ENCODE measurements at places on chromosomes 1 and 21.
A peak's percentile ranks its signal among the peaks of the same experiment; 100 is the strongest.

DNA sequence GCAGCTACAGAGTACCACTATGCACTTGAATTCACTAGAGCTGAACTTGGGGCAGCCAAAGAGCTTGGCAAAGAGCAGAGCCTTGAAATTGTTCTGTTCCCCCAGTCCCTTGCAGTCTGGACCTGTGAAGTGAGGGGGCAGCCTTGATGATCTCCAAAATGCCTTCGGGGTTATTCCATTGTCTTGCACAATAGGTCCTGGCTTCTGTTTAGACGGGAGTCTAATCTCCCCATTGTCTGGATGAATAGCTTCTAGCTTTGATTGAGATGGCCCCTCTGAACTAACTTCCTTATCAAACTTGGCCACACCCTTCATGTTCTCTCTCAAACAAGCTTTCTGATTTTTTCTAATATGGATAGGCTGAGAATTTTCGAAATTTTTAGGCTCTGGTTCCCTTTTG, 72.6 kb downstream of the PGM1 start:
- no peak for DNase-seq

- DNase-seq: no peak
Measured at GRCh38 chr1:244473059-244473605, 12.1 kb downstream of the CATSPERE start.

- no peak for DNase-seq
Measured at GRCh38 chr1:47587891-47588582, 150.2 kb downstream of the FOXD2 start.

- no peak for DNase-seq
Measured at GRCh38 chr1:209038735-209039134, 544.8 kb upstream of the CAMK1G start.

- DNase-seq: no peak
Measured at GRCh38 chr1:182141040-182141439, 79.5 kb upstream of the ZNF648 start.

DNA sequence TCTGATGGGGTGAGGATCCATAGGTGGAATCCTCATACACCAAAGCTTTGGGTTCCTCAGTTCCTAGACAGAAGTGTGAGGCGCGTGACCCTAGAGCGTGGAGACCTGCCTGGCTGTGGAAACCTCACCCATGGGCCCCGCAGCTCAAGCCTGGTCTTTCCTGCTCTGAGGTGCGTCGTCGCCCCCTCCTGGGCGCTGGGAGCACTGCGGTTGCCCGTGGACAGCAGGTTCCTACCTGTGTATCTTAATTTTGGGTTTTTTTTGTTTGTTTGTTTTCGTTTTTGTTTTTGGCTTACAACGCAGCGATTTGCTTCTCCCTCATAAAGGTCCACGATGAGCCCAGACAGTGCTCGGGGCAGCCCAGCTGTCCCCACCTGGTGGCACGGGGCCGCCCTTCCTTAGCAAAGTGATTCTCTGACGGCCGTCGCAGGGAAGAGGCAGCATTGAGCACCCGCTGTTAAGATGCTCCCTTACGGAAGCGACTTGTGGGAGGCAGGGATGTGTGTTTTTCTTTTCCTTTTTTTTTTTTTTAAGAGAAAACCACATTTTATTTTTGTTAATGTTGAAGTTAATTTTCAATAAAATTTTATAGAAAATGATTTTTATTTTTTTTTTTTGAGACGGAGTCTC, 36.5 kb upstream of the TRAPPC10 start:
- DNase-seq: peak; percentile 76

DNA sequence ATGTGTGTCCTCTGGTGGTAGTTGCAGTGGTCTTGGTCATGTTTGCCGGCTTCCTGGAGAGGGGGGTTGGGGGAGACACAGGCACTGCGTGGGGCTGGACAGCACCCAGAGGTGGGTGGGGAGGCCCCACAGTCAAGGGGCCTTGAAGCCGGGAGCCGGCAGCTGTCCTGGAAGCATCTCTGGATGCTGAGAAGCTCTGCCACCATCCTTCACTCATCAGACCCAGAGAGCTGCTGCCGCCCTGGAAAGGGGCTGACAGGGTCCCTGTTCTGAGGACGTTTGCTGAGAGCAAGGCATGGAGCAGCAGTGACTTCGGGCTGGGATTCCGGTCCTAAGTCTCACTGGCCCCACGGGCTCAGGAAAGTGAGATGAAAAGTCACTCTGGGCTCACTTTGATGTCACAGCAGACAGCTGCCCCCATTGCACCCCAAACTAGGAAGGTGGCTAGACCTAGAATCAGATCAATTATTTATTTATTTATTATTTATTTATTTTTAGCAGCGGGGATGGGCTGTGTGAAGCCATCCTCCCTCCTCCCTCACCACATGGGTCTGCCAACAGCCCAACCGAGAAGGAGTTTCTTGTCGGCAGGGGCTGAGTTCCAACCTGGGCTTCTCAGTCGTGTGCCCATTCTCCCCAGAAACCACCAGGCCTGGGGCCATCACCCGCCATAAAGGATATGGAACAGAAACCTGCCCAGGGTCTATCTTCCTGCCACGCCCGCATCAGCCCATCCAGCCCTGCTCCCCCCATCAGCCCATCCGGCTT, 547.4 kb downstream of the PTPRU start:
- no peak for DNase-seq

DNA sequence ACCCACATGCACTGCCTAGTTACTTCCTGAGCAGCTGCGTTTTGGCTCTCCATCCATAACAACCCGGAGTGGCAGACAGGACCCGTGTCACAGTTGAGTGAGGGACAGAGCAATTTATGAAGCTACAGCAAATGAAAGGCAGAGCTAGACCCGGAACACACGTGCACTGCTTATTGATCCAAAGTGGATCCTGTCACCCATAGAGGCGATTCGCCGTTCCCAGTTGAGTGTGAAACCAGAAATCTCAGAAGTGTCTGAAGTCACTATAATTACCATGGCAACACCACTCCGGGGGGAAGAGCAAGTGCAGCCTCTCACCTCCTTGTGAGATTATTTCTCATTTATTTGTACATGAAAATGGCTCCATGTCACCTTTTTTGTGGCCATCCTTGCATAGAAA, 365.2 kb downstream of the DSCAM start:
- DNase-seq: no peak

DNA sequence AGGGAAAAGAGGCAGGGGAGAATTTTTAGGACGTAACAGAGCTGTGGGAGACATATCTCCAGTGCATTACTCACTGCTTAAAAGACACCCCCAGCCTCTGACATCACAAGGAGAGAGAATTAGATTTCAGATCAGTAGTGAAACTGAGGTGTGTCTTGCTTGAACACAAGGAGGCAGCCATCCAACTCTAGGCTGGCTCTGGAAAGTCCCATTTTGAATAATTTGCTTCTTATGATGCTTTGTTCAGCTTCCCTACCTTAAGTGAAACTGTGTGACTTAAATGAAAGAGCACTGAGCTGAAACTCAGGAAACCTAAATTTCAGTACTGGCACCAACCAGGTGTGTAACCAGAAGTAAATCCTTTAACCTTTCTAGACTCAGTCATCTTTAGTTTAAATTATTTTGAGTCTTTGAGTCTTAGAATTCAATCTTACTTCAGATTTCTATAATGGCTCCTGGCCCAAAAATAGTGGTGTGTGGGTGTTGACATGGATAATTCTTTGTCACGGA, 251.6 kb upstream of the SGIP1 start:
- peak; percentile 34 for DNase-seq

- no peak for DNase-seq
Measured at GRCh38 chr1:94240822-94241221, 3.4 kb upstream of the ARHGAP29 start.

DNA sequence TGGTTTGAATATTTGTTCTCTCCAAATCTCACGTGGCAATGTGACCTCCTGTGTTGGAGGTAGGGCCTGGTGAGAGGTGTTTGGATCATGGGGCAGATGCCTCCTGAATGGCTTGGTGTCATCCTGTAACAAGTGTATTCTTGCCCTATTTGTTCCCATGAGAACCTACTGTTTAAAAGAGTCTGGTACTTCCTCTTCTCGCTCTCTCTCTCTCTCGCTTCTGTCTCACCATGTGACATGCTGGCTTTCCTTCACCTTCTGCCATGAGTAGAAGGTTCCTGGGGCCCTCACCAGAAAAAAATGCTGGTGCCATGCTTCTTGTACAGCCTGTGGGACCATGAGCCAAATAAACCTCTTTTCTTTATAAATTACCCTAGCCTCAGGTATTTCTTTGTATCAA, 8.4 kb upstream of the PAXBP1 start:
- no peak for DNase-seq

DNA sequence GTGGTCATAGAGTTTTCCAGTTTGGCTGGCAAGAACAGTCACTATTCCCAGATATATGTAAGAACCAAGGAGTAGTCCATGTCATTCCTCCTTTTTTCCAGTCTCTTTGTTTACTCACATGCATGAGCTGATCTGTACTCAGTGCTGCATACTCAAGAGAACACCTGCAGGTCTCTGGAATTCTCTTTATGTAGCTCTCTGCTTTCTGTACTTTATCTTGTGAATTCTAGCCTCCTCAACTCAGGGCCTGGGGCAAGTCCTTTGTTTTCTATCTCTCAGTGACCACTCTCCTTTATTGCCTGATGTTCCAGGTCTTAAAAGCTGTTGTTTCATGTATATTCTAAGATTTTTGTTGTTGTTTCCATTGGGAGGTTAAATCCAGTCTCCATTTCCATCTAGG, 478.9 kb downstream of the DPYD start:
- no peak for DNase-seq

DNA sequence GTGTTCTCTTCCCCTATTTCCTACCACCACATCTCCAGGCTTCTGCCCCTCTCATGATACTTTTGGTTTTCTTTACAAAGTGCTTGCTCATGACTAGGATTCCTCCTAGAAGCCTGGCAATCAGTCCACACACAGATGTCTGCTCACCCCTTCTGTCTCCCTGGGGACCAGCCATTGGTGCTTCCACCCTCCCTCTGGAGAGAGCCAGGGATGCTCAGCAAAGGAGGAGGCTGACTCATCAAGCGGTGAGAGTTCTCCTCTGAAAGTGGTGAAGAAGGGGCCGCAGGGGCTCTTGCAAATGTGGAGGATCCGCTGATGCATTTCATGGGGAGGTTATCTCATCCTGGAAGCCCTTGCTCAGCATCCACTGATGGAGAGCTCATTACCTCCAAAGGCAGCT, 14.5 kb downstream of the NT5C1A start:
- DNase-seq: no peak

GRCh38 chr1:37602750-37603694, 7.3 kb upstream of the GNL2 start:
- DNase-seq: no peak

DNA sequence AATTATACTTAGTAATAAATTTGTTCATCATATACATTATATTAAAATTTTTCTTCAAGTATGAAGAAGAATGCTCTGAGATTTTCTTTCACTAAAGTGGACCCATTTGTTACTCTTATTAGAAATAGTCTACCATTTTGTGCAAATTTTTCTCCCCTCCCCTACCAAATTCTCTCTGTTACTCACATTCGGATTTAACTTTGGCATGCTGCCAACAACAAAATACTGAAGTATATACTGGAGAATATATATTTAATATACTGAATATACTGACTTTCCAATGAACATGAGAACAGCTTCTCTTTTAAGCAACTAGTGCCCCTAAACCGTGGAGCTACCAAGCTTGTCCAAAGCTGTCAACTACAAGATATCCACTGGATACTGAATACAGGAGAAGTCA, 57.2 kb downstream of the CENPF start:
- no peak for DNase-seq

GRCh38 chr1:154403261-154403943, 1.7 kb upstream of the IL6R start:
- no peak for DNase-seq

DNA sequence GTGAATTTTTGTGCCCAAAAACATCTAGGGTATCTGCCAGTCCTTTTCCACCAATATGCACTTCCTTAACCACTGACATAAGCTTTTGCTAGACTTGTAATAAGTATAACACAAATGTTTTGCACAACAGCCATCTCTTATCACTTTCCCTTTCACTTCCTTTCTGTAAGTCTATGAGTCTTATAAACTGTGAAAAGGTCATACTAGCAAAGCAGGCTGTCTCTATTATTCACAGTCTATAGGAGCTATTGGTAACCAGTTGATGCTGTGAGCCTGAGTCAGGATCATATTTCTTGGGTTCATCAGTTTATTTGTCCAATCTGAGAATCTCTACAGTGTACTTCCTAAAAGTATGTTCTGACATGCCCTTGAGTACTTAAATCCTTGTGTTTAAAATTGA, 172.6 kb downstream of the CHRM3 start:
- no peak for DNase-seq

- DNase-seq: no peak
Measured at GRCh38 chr1:156748670-156749418, 2.6 kb downstream of the HDGF start.

DNA sequence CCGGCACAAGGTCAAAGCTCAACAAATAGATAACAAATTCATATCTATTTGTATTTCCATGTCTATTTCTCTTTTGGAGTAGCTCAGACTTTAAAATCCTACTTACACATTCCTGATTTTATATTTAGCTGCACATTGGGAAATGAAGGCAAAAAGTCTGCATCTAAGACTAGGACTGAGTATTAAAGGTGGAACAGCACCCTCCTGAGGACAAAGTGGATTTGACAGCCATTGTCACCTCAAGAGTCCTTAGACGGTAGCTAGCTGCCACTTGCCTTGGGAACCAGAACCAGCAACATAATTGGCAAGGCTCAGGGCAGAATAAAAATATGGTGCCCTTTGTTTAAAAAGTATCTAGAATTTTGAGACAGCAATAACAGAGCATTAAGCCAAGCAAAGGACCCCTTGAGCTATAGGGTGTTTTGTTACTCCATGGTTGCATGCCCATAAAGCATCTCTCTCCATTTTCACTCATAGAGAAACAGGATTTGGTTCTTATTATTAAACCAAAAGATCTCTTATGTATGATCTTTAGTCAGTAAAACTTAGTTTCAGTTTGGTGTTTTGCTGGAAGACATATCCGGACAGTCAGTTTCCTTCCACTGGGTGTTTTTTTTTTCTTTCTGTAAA, 30.0 kb upstream of the SGIP1 start:
- DNase-seq: peak; percentile 16

DNA sequence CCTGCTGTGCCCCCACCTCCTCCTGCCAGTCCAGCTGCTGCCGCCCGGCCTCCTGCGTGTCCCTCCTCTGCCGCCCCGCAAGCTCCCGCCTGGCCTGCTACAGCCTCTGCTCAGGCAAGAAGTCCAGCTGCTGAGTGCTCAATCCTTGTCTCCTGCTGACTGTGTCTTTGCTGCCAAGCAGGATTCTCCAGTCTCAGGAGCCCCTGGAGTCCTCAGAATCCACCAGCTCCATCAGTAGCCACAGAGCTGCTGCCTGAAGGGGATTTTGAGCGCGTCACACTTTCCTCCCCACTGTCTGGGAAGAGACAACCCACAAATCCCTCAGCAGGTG, 973 bp downstream of the KRTAP10-11 start:
- DNase-seq: no peak

DNA sequence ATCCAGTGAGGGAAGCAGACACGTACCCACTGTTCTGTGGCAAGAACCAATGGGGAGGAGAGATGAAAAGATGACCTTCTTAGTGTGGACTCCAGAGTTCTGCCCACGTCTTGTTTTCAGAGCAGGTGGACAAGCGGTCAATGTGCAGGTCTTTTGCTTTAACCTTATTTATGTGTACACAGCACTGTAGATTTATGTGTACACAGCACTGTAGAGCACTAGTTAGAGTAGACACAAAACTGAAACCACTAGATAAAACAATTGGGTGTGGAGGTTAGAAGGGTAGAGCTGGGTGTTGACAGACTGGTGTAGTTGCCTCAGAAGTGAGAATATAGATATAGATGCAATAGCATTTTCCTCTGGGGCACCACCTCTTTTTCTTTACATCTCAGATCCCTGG, 150.0 kb downstream of the MAGI3 start:
- no peak for DNase-seq

All from stimulated activated CD4-positive, alpha-beta T cell treated with anti-CD3 and anti-CD28 coated beads, Interleukin-4, amount 100 ng/mL, for 48 hours (primary cell).